ENCODE measurements at places on chromosomes 1 and 21.

DNA sequence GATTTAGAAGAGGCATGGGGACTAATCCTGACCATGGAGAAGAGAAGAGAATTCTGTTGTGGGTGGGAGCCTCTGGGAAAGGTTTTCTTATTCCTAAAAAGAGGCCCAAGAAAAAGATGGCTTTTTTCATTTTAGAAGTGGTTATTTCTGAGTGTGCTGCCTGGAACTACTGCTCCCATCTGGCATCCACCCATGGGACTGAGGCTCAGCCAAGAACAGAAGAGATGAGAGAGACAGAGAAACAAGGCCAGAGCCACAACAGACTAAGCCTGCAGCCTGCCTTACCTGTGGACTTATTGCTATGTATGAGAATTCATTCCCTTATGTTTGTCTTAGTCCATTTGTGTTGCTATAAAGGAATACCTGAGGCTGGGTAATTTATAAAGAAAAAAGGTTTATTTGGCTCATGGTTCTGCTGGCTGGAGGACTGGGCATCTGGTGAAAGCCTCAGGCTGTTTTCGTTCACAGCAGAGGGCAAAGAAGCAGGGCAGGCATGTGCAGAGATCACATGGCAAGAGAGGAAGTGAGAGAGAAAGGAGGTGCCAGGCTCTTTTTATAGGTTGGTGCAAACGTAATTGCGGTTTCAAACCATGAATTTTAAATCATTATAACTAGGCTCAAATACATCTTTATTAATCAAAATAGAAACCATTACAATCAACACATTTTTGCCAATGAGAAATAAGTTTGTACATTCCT, 57.5 kb upstream of the PRDM2 start:
- no peak for DNase-seq
- no peak overlapping the region for H3K27ac ChIP-seq
- H3K27me3 ChIP-seq: no peaks in the 10 kb centered on the region
- no peaks in the 10 kb centered on the region for H3K36me3 ChIP-seq

DNA sequence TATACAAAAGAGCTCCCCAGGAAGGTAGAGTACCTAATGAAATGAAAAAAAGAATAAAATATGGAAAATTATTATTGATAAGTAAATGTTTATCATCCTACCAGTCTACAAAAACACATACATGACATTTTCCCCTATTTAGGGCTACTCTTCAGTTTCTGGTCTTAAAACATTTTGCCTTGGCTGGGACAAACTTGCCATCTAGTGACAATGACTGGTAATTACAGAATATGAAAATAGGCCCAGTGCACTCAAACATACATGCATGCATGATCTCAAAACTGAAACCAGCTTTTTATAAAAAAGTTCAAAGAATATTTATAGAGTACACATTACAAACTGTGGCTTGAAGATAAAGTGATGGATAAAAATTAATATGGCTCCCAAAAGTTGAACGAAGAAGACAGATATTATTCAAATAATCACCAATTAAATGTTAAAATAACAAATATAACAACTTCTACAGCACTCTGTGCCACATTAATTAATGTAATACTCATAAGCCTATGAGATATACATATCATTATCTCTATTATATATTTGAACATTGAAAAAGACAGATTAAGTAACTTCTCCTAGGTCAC, 10.5 kb upstream of the RNPC3 start:
- H3K4me1 ChIP-seq: no peaks in the 10 kb centered on the region
- H3K36me3 ChIP-seq: no peaks in the 10 kb centered on the region
- no peak for DNase-seq
- H3K27me3 ChIP-seq: no peaks in the 10 kb centered on the region
- H3K4me3 ChIP-seq: no peak overlapping the region
- H3K27ac ChIP-seq: no peak overlapping the region

DNA sequence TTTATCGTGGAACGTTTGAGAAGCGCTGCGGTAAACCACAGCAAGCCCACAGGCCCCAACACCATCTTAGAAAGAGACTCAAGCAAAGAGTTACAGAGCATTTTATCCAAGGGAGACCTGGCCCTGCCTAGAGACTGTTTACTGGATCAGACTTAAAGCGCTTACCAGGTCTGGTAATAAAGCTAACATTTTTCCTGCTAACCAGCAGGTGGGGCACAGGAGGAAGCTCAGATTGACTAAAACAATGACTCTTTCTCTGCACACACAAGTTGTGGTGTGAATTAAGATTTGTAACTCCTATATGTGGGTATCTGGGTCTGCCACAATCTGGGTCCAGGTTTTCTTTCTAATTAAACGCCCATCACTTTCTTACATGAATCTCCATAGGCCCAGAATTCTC, 136.5 kb upstream of the ETS2 start:
- H3K27me3 ChIP-seq: no peaks in the 10 kb centered on the region
- no peak overlapping the region for H3K4me3 ChIP-seq
- no peak overlapping the region for H3K27ac ChIP-seq
- no peak for DNase-seq

GRCh38 chr1:244029124-244029523, 22.0 kb upstream of the ZBTB18 start:
- H3K27me3 ChIP-seq: no peaks in the 10 kb centered on the region
- DNase-seq: no peak
- no peaks in the 10 kb centered on the region for H3K36me3 ChIP-seq
- no peaks in the 10 kb centered on the region for H3K4me1 ChIP-seq
- H3K27ac ChIP-seq: no peak overlapping the region

- H3K27ac ChIP-seq: no peak overlapping the region
- peaks cover 6% of the 10 kb centered on the region for H3K4me1 ChIP-seq
- H3K36me3 ChIP-seq: no peaks in the 10 kb centered on the region
- no peaks in the 10 kb centered on the region for H3K27me3 ChIP-seq
- DNase-seq: no peak
These were observed 55.0 kb downstream of the SLC35D1 start for GRCh38 chr1:66998972-66999371.

DNA sequence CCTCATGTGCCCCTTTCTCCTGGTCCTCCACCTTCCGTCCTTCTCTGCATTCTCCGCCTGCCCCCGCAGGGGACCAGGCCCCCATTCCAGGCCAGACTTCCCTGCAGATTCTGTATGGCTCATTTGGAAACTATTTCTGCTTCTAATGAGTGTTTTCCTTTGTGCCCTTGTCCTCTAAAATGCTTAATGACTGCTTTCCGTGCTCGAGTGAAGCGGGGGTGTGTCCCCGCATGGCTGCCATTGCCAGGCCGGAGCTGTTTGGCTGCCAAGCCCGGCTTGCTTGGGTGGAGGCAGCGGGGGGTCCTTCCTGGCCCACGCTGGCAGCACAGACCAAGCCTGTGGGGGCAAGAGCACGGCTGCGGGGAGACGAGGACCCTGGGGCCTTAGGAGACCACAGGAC, 299.3 kb upstream of the VAMP3 start:
- H3K27ac ChIP-seq: peak overlapping the region; percentile 79
- H3K4me1 ChIP-seq: peaks cover 42% of the 10 kb centered on the region
- no peak overlapping the region for H3K4me3 ChIP-seq
- no peak for DNase-seq
- no peaks in the 10 kb centered on the region for H3K27me3 ChIP-seq

DNA sequence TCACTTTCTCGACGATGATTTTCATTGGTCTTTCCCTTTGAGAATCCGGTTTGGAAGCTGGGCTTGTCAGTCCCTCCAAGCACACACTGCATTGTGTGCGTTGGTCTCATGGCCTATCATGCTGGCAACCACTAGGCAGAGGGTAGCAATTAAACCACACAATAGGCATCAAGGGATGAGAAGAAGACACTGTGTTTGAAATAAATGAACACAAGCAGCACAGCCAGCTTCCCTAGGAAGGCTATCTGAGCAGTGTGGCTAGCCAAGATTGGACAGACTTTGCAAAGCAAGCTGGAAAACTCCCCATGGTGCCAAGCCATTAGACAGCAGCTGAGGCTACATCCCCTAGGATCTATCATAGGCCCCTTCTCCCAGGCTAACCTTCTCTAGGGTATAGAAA, 288.7 kb downstream of the NUF2 start:
- no peak overlapping the region for H3K27ac ChIP-seq
- no peaks in the 10 kb centered on the region for H3K36me3 ChIP-seq
- no peaks in the 10 kb centered on the region for H3K4me1 ChIP-seq
- no peaks in the 10 kb centered on the region for H3K27me3 ChIP-seq
- no peak overlapping the region for H3K4me3 ChIP-seq

- no peak overlapping the region for H3K4me3 ChIP-seq
- no peak for DNase-seq
- H3K4me1 ChIP-seq: no peaks in the 10 kb centered on the region
- H3K27ac ChIP-seq: no peak overlapping the region
- H3K36me3 ChIP-seq: no peaks in the 10 kb centered on the region
- no peaks in the 10 kb centered on the region for H3K27me3 ChIP-seq
These were observed 4.2 kb downstream of the ST6GALNAC5 start for GRCh38 chr1:76871355-76871974.

- H3K4me1 ChIP-seq: peaks cover 16% of the 10 kb centered on the region
- H3K27me3 ChIP-seq: no peaks in the 10 kb centered on the region
- H3K4me3 ChIP-seq: peak overlapping the region; percentile 34
- no peak for DNase-seq
These were observed 15.9 kb downstream of the SLC27A3 start for GRCh38 chr1:153790966-153791647.

GRCh38 chr21:34180826-34181359, 107.5 kb downstream of the MRPS6 start:
- H3K4me1 ChIP-seq: no peaks in the 10 kb centered on the region
- DNase-seq: no peak
- H3K36me3 ChIP-seq: no peaks in the 10 kb centered on the region
- H3K27me3 ChIP-seq: no peaks in the 10 kb centered on the region
- no peak overlapping the region for H3K4me3 ChIP-seq
- H3K27ac ChIP-seq: no peak overlapping the region

GRCh38 chr1:187634940-187635339, 806.2 kb downstream of the PLA2G4A start:
- no peak overlapping the region for H3K4me3 ChIP-seq
- no peak overlapping the region for H3K27ac ChIP-seq
- H3K4me1 ChIP-seq: no peaks in the 10 kb centered on the region
- H3K36me3 ChIP-seq: no peaks in the 10 kb centered on the region

DNA sequence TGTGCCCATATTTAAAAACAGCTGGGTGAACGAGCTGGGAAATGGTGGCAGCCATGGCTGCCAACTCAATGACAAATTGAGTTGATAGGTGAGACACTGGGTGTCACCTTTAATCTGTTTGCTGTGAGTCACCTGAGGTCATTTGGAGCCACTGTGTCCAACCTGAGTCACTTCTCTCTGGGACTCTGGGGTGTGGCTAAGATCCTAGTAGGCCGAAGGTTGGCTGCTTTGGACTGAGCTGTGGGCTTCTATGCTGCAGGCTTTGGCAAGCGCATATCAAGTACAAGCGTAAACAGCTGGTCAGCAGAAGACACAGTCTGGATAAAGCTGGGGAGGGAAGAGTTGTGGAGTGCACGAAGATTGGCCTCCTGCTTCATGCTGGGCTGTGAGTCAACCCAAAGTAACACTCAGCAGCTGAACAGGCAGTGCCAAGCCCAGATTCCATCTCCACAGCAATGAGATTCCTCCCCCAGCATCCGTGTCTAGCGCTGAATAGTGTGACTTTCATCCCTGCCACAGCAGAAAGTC, 24.0 kb downstream of the TEX35 start:
- no peak overlapping the region for H3K27ac ChIP-seq
- no peaks in the 10 kb centered on the region for H3K27me3 ChIP-seq
- no peak overlapping the region for H3K4me3 ChIP-seq
- no peaks in the 10 kb centered on the region for H3K36me3 ChIP-seq
- H3K4me1 ChIP-seq: peaks cover 36% of the 10 kb centered on the region

- no peak overlapping the region for H3K4me3 ChIP-seq
- no peaks in the 10 kb centered on the region for H3K4me1 ChIP-seq
- no peak overlapping the region for H3K27ac ChIP-seq
These were observed 737.8 kb downstream of the MATN1 start for GRCh38 chr1:29985606-29985945.

GRCh38 chr1:244050835-244051444, at the start of gene ZBTB18:
Gene ZBTB18 (plus strand): TSS chr1:244051283. CDS start chr1:244051432, 149 bp downstream.
- H3K27ac ChIP-seq: peak within 1 kb of the TSS; percentile 75
- peaks cover 37% of the 10 kb centered on the region for H3K4me1 ChIP-seq
- no peak for DNase-seq
- H3K4me3 ChIP-seq: peak within 1 kb of the TSS; percentile 79
- no peaks in the 10 kb centered on the region for H3K36me3 ChIP-seq
- no peaks in the 10 kb centered on the region for H3K27me3 ChIP-seq

DNA sequence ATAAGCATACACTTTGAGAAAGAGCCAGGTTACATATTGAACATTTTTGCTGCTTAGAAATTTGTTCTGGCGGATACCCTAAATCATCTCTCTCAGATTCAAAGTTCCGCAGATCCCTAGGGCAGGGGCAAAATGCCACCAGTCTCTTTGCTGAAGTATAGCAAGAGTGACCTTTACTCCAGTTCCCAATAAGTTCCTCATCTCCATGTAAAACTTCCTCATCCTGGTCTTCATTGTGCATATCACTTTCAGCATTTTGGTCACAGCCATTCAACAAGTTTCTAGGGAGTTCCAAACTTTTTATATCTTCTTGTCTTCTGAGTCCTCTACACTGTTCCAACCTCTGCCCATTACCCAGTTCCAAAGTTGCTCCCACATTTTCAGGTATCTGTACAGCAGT, 23.3 kb upstream of the LYPD8 start:
- no peaks in the 10 kb centered on the region for H3K4me1 ChIP-seq
- no peaks in the 10 kb centered on the region for H3K27me3 ChIP-seq
- no peak overlapping the region for H3K4me3 ChIP-seq
- H3K36me3 ChIP-seq: no peaks in the 10 kb centered on the region

- H3K27me3 ChIP-seq: no peaks in the 10 kb centered on the region
- H3K36me3 ChIP-seq: no peaks in the 10 kb centered on the region
- DNase-seq: no peak
- no peak overlapping the region for H3K4me3 ChIP-seq
- H3K27ac ChIP-seq: peak overlapping the region; percentile 64
- H3K4me1 ChIP-seq: peaks cover 26% of the 10 kb centered on the region
These were observed 30.5 kb upstream of the EFCAB14 start for GRCh38 chr1:46749404-46749803.

DNA sequence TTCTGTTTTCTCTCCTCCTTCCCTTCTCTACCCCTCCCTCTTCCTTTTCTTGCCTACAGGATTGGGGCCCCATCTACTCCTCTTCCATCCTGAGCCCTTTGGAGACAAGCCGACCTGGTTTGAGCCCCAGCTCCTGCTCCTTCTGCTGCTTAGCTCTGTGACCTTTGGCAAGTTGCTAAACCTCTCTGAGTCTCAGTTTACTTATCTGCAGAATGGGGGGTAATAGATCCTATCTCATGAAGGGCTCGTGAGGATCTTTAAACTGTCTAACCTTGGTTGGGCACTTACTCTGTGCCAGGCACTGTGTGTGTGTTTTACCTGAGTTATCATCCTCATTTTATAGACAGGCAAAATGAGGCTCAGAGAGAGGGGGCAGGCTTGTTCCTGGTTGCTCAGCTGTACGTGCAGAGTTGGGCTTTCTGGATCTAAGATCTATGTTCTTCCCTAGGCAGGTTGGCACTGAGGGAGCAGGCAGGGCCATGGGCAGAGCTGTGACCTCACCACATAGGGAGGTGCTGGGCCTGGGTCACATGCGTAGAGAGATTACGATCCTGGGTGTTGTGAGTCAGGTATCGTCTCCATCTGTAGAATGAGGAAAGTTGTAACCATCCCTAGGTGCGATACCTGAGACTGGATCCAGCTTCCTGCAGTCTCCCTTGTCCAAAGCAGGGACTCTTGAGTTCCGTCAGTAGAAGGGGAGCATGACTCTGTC, 58.5 kb downstream of the FOXO6 start:
- peak overlapping the region; percentile 76 for H3K27ac ChIP-seq
- H3K4me3 ChIP-seq: no peak overlapping the region
- no peak for DNase-seq
- no peaks in the 10 kb centered on the region for H3K36me3 ChIP-seq
- H3K4me1 ChIP-seq: peaks cover 41% of the 10 kb centered on the region
- H3K27me3 ChIP-seq: no peaks in the 10 kb centered on the region

GRCh38 chr1:61107638-61108037, 25.3 kb downstream of the NFIA start:
- no peaks in the 10 kb centered on the region for H3K36me3 ChIP-seq
- H3K4me1 ChIP-seq: peaks cover 36% of the 10 kb centered on the region
- no peak overlapping the region for H3K4me3 ChIP-seq
- H3K27me3 ChIP-seq: no peaks in the 10 kb centered on the region
- no peak overlapping the region for H3K27ac ChIP-seq

Data from vagina (tissue), 2 donors.